ENCODE measurements at places on chromosomes 1 and 21.

- peak; percentile 63 for DNase-seq
Measured at GRCh38 chr1:32981003-32981901, 16.6 kb upstream of the RNF19B start.

- DNase-seq = no peak
Measured at GRCh38 chr1:116373431-116374352, 648 bp downstream of the ATP1A1 start.

DNA sequence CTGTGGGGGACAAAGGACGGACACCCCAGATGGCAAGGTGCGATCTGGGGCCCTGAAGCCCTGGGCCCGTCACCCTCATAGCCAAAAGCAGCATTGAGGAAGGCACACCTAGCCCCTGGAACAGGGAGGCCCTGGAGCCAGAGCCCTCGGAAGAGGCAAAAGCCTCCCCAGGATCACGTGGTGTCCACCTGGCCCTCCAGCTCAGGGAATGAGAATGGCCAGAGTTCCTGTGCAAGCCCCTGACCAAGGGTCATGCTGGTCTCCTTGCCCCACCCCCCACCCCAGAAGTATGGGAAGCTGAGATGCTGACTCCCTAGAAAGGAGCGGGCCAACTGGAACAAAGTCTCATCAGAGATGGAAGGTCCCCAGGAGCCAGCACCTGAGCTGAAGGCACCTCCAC is 1.0 kb upstream of the PDZK1IP1 start:
- no peak for DNase-seq

GRCh38 chr1:67256291-67257172 is 51.1 kb upstream of the IL12RB2 start:
- DNase-seq = no peak

DNA sequence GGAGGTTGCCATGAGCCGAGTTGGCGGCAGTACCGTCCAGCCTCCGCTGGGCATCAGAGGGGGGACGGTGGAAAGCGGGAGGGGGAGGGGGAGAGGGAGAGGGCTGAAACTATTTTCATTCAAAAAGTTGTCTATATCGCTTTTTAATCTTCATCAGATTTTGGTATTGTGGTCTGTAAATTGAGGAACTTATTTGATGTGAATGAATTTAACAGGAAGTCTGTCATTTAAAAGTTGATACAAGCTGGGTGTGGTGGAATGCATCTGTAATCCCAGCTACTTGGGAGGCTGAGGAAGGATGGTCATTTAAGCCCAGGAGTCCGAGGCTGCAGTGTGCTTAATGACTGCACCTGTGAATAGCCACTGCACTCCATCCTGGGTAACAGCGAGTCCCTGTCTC is 3.0 kb upstream of the EPHX4 start:
- DNase-seq = no peak

DNA sequence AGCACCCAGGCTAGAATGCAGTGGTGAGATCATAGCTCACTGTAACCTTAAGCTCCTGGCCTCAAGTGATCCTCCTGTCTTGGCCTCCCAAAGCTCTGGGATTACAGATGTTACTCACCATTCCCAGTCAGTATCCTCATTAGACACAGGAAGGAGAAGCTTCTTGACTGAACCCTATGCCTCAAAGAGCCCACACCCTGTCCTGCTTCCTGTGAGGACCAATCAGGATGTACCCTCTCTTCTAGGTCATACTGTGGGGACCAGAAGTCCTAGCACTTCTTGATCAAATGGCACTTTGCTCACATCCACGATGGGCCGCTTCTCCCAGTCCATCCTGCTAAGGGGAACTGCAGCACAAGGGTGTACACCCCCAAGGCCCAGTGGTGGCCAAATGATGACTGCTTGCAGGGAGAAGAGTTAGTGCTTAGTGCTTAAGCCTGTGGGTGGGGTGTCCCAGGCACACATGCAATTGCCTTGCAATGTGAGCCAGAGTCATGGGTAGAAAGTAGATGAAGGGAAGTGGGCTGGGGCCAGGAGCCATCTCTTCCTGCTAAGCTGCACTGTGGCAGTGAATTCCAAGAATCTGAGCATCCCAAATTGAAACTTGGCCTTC is 9.8 kb downstream of the CD34 start:
- DNase-seq = no peak

DNA sequence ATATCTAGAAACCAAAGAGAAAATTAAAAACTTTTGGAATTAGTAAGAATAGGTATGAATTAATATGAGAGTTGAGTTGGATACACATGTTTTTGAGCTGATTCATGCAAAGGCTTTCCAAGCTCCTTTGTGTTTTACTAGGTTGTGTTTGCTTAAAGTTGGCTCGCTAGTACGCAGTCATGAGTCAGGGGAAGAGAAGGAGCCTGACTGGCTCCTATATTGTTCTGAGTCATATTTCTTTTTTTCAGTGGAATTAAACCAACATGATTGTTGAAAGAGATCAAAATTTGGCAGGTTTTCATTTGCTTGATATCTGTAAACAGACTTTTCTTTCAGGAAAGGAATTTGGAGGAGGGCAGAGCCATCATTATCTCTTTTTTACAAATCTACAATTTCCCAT is 66.7 kb downstream of the MAGI3 start:
- DNase-seq = no peak

DNA sequence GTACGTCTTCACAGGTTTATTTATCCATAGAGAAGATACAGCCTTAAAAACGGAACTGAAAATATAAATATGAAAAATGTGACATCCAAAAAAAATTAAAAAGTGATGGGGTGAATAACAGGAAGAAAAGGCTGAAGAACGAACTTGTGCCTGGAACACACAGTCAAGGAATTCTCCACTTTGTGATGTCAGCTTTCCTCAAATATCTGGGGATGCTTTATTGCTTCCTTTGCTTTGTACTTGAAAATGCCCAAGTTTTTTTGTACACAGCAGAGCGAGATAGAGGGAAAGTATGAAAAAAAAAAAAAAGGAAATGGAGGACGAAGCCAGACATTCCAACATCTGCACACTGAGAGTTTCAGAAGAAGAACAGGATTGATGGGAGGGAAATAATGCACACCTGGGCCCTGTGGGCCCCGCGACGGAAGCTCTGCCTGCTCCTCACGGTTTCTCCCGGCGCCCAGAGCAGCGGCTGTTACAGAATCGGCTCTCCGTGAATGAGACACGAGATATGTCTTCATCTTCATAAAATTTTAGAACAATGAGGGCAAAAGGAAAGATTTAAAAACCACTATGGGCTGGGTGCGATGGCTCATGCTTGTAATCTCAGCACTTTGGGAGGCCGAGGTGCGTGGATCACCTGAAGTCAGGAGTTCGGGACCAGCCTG is 10.0 kb upstream of the LRRC3 start:
- no peak for DNase-seq

DNA sequence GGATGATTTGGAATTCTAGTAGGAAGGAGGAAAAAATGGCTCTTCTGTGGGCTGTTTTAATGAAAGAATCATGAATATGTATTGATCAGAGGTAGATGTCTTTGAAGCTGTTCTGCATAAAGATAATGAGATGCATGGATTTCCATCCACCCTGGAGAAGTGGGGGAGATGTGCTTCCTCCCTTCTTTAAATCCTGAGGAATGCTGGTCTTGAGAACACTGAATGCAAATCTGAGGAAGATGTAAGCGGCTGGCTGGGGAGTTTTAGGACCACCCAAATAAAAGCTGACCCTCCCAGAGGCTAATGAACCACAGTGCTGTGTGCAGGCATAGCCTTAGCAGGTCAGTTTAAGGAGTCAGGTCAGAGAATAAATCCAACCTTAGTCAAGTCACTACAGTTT is 37.3 kb downstream of the ZMYND12 start:
- no peak for DNase-seq

- DNase-seq = no peak
Measured at GRCh38 chr1:85566890-85567289, 13.7 kb upstream of the CCN1 start.

GRCh38 chr1:107677697-107678096 is 287.3 kb downstream of the VAV3 start:
- DNase-seq = no peak

- no peak for DNase-seq
Measured at GRCh38 chr1:67540025-67540732, 110.0 kb upstream of the SERBP1 start.

GRCh38 chr1:55836086-55836485 is 620.9 kb upstream of the USP24 start:
- DNase-seq = no peak

- no peak for DNase-seq
Measured at GRCh38 chr1:117871013-117871412, 58.4 kb downstream of the GDAP2 start.

DNA sequence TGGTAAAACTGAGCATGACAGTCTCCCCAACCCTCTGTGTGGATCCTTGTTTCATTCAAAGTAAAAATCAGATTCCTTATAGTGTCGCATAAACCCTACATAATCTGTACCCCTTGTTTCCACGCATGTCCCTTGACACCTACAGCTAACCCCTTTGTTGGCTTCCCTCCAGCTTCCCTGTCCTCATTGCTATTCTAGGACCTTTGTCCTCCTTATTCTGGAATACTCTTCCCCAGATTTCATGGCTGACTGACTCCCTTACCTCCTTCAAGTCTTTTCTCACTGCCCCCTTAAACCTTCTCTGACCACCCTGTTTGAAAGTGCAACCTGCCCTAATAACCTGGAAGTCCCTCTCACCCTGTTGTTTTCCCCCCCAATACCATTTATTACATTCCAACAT is 4.0 kb downstream of the RNF11 start:
- no peak for DNase-seq

- no peak for DNase-seq
Measured at GRCh38 chr1:3586986-3587759, 24.1 kb downstream of the MEGF6 start.

- DNase-seq = no peak
Measured at GRCh38 chr21:14589855-14590563, 43.9 kb upstream of the SAMSN1 start.

- DNase-seq = no peak
Measured at GRCh38 chr1:37958690-37959089, 11.8 kb upstream of the INPP5B start.

- DNase-seq = no peak
Measured at GRCh38 chr1:6425658-6426057, 1.1 kb downstream of the ESPN start.

DNA sequence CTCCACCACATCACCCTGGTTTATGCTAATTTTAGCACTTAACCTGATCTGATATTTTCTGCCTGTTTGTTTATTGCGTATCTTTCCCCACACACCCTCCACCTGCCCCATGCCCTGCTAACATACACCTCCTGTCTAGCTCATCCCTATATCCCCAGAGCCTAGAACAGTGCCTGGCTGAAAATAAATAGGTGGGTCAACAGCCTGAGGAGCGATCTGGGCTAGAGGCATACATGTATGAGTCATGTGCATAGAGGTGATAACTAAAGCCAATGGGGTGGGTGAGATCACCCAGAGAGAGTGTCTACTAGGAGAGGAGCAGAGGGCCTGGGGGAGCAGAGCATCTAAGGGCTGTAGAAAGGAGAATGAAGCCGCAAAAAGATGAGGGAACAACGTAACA is 2.7 kb downstream of the HTR1D start:
- DNase-seq = no peak

DNA sequence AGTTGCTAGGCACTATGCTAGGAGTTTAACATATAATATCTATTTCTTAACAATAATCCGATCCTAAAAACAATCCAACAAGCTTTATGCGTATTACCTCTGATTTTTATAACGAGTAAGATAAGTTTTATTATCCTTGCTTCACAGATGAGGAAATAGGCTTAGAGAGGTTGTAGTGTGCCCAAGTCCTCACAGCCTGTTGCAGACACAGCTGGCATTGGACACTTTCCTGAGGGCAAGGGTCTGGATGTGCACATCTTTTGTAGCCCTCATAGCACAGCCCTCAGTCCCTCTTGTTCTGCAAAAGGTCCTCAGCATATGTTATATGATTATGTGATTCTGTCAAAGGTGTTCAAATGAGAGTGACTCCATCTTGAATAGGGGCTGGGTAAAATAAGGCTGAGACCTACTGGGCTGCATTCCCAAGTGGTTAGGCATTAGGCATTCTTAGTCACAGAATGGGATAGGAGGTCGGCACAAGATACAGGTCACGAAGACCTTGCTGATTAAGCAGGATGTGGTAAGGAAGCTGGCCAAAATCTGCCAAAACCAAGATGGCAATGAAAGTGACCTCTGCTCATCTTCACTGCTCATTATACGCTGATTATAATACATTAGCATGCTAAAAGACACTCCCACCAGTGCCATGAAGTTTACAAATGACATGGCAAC is 75.7 kb upstream of the F3 start:
- DNase-seq = no peak

GRCh38 chr1:51268634-51269033 is 32.6 kb downstream of the RNF11 start:
- no peak for DNase-seq

GRCh38 chr1:63074321-63074720 is 248.0 kb upstream of the FOXD3 start:
- no peak for DNase-seq

DNA sequence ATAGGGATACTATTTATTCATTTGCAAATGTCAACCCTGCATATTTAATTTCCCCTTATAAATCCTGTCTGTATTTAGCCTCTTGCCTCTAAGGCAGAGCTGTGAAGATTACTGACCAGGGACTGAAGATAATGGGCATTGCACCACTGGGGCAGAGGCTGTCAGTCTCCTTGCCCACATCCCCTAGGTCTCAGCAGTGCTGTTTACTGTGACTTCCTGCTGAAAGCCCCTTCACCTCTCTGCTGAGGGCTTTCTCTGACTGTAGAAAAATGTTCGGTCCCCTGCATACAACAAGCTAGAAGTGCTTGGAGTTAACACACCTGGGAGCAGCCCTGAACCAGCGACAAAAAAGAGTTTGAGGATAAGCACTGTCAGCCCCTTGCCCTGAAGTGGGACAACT is 28.8 kb downstream of the SLC5A9 start:
- DNase-seq = no peak
